ENCODE measurements at places on chromosomes 2 and 18.

DNA sequence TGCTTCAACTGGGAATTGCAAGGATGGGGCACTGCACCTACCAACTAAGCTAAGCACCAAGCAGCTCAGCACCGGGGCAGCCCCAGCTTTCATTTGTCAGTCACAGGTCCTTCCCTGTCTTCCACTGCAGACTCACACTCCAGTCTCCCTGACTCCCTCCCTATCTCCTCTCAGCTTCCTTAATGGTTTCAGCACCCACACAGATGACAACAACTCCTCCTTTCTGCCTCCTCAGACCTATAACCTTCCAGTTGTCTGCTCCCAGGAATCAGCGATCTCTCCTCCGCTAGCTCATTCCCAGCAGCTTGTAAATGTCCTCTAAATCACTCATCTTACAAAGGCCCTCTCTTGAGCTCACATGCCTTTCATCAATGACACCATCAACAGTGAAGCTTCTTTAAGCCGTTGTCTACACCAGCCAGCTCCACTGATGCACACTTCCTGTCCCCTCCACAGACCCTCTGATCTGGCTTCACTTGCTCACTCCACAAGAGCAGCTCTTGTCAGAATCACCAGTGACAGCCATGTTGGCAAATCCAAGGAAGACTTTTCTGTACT lies 32.1 kb downstream of the CLASP1 start:
- DNase-seq, result no peak

DNA sequence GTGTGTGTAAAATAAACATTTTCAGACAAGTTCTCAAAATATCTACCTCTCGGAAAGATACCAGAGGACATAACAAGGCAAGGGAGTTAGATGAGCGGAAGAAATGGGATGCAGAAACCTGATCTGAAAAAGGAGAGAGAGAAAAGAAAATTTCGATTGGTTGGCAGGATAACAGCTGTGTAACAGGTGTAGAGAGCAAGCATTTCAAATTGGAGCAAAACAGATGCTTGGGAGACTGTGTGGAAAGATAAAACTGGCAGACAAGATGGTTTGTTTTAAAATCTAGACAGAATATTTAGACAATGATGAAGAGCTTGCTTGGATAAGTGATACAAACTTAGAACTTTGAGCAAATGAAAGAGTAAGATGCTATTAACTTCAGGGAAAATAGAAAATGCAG lies 20.2 kb downstream of the CHST9 start:
- DNase-seq, result no peak

GRCh38 chr2:72988726-72989273 lies 71.5 kb downstream of the EMX1 start:
- DNase-seq, result no peak

- no peak for DNase-seq
Observed at GRCh38 chr2:234998404-234999211, 46.8 kb downstream of the SH3BP4 start.

DNA sequence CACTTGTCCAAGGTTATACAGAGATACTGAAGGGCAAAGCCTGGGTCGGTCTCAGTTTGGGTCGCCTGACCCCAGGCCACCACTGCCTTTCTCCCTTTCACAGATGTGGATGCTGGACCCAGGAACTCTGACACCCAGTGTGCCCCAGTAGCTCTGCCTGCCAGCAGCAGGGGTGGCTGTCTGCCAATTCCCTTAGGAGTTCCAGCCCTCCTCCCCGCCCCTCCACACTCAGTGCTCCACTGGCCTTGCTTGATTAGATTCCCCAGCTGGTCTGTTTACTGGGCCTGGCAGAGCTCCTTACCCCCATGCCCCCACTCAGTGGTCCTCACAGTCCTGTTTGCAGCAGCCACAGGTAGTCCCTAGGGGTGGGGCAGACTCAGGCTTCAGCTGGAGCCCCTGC lies 75.5 kb downstream of the NPAS2 start:
- DNase-seq, result no peak

- DNase-seq, result no peak
Observed at GRCh38 chr18:12839057-12839525, 44.9 kb downstream of the PTPN2 start.

DNA sequence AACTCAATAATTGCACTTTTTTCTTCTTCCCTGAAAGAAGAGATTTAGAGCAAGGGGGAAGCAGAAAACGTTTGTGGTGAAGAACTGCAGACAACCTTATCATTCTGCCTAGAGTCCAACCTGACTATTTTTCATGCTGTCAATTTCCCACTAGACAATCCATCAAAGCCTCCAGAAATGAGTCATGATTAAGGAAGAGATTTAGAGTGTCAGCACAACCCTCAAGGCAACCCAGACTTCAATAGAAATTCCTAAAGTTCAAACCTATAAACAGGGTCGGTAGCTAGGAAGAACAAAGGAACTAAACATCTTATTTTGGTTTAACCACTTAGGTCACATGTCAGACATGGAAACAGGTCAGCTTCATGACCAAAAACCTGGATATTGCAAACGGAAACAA lies 86.9 kb downstream of the SLC25A12 start:
- DNase-seq, result no peak

Data from Panc1 (cell line).